ENCODE measurements at places on chromosomes 12 and 14.

DNA sequence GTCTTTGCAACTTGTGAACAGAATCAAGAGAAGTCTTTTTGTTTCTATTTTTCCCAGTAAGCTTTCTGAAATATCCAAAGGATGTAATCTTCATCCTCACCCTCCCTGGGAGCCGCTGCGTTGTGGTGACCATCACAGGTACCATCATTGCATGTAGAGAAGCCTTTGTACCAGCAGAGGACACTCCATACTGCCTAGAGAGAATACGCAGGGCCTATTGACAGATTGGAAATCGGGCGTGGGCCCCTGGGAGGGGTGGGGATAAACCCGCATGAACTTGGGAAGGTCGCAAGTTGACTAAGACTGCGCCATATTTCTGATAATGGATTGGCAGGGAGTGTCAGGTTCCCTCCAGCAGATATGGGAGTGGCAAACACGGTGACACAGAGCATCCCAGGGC lies 12.7 kb downstream of the KRT1 start:
- DNase-seq: no peak

- DNase-seq: peak; percentile 86
These were observed 5.5 kb upstream of the GPR68 start for GRCh38 chr14:91249841-91250616.

DNA sequence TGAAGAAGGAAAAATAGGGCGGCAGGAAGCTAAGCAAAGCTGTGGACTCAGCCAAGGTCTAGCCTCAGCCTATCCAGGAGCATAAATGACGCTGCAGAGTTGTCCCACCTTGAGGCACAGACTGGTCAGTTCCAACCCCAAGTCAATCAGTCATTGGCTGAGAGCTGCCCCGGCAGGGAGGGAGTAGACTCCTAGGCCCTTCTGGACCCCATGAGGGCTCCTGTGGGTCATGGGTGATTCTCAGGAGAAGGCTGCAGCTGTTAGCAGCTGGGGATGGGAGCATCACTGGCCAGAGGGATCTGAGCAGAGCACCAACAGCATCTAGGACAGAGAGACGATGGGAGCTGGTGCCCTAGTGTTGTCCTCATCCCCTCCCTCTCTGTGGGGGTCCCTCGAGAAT lies 51.8 kb upstream of the ESRRB start:
- DNase-seq: no peak

DNA sequence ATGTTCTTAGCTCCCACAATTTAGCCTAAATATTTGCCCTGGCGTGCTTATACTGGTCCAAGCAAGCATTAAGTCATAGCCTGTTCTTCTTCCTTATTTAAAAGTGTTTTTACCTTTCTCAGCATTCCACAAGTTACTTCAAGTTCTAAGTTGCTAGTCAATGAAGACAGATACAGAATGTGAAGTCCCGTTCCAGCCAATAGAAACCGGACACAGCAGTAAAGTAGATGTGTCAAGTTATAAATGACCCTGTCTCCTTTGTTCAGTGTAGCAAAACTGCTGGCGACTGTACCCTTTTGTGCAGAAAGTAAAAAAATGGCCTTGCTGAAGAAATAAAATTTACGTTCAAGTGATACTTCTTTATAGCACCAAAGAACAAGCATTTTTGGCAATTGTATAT lies 3.9 kb downstream of the SNAPC1 start:
- no peak for DNase-seq

DNA sequence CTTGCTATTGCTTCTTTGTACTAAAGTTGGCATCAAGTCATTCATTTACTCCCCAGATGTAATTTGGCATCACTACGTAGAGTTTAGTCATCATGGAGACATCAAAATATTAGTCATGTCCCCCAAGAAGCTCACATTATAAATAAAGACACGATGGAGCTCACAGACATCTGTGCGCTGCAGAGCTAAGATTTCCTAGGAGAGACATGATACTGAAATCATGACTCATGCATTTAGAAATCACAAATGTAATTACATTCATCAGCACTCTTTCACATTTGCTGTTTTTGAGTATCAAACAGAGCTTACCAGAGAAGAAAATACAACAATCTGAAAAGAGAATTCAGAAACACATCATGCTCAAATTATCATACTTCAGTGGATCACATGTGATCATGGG lies 169.8 kb downstream of the LRIG3 start:
- DNase-seq: no peak
